ENCODE measurements at places on chromosomes 2 and 18.
A peak's percentile ranks its signal among the peaks of the same experiment; 100 is the strongest.

DNA sequence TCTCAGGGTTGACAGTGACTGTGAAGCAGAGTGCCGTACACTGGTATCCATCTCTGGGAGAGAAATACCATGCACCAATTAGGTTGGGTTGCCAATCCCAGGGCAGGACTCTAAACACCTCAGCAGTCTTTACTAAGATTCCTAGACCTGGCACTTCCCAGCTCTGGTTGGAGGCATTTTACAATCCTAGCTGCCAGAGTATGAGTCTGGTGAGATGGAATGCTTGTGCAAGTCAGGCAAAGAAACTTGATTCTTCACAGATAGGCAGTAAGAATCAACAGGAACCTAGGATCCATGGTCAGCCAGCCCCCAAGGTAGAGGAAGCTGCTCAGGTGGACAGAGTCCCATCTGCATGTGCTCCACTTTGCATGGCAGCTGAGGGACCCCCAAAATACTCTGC lies 6.0 kb upstream of the UGT1A5 start:
- DNase-seq: no peak

DNA sequence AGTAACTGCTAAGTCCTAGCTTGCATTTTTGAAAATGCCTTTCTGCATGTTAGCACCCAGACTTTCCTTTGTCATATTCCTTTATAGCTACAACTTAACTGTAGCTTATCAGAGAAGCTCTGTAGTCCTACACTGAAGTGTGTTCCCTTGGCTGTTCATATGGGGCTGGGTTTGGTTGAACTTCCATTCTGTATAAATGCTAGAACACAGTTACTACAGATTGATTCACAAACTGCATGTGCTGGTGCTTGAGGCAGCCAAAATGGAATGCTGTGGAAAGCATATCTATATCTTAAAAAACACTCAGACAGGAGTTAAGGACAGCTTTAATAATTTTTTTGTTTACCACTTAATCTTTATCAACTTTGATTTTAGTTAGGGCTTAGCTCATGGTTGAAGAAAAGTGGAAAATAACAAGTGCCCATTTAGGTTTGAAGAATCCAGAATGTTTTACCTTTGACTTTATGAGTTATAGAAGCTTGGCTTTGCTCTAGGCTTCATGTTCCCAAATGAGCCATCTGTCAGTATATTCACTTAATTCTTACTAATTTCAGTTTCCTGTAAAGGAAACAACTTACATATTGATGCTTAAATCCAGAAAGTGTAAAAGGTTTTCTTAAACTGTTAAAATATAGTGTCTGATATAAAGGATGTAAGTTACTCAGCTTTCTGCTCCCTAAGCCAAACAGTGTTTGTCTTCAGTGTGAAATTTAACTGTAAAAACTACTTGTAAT lies 148.9 kb downstream of the AGPS start:
- DNase-seq: no peak

- DNase-seq: no peak
Observed at GRCh38 chr2:212649646-212650045, 111.0 kb upstream of the ERBB4 start.

DNA sequence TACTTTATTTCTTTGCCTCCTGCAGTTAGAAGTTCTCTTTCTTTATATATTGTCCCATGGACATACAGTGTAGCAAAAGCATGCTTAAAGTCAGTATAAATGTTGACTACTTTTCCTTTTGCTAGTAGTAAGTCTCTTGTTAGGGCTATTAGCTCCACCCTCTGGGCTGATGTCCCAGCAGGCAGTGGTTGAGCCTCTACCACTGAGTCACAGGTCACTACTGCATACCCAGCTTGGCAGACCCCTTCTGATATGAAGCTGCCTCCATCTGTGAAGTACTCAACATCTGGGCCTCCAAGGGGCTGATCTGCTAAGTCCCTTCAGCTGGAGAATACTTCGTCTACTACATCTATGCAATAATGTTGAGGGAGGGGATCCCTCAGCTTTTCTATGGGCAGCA lies 61.0 kb upstream of the SLC35G4 start:
- no peak for DNase-seq

- no peak for DNase-seq
Observed at GRCh38 chr2:224881846-224882245, 160.4 kb downstream of the DOCK10 start.

DNA sequence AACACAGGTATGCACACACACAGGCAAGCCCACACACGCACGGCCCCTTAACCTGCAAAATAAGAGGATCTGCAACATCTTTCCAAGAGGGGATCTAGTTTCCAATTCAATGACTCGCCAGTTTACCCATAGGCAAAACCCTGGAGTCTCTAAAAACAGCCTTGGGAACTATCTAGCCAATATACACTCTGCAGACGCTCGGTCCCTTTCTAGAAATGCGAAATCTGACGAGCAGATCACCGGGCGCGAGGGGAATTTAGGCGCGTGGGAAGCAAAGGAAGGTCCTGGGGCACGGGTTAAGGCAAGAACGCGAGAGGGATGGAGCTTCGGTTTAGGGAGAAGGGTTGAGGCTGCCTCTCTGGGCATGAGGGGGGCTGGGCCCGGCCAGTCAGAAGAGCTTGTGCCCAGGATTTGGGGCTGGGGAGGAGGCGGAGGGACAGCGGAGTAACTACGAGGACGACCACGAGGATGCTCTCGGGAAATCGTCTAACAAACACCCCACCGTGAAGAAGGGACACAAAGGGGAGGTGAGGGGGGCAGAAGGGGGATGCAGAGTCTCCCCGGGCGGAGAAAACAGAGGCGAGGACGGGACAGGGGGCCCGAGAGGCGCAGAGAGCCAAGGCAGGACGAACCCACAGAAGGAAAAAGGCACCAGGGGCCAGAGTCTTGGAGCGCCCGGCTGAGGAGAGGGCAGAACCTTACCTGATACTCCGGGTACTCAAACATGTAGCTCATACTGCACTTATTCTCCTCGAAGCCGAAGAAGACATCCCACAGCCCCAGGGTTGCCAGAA lies 542 bp downstream of the PGAP1 start:
- no peak for DNase-seq

GRCh38 chr2:6917071-6917760 lies at the start of gene RNF144A:
Gene RNF144A, plus strand, starts transcription at chr2:6917412. Its CDS starts 79,515 bp downstream, at chr2:6996927.
- DNase-seq: peak; percentile 35

- DNase-seq: no peak
Observed at GRCh38 chr2:157946919-157947557, 70.9 kb upstream of the ACVR1 start.

DNA sequence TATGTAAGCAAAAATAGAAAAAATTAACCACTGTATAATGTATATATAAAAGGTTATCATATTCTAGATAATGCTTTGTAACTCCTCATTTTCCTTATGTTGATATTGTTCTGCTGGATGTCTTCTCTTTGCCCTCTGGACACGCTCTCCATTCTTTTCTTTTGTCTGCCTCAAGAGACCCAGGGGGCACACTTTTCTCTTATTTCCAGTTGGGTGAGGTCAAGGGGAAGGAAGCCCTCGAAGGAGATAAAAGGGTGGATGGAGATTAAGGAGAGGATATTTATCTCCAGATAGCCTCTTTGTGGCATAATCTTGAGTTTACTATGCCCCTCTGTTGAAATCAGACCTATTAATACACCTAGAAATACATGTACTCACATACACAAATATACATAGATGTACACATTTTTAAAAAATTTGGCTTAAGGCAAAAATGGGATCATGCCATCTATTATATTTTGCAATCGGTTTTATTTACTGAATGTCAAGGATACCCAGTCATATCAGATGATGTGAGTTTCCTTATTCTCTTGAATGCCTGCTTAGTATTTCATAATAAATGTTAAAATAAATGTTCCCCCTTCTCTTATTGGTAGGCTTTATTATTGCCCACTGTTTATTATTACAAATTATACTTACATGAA lies 65.3 kb downstream of the LCLAT1 start:
- no peak for DNase-seq

DNA sequence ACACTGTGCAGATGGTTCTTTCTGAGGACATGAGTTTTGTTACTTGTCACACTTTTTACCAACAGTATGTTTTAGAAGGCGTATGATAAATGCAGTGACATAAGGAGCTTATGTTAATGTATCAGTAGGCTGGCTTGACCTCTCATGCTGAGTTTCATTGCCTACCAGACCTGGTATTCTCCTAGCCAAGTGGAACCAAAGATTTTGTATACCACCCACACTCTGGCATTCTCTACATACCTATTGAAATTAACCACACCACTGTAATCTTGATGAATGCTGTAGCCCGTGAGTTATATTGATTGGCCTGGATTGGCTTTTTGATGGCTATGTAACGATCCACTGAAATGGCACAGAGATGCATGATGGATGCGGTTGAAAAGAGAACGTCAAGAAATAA lies 11.4 kb downstream of the HTR2B start:
- no peak for DNase-seq

DNA sequence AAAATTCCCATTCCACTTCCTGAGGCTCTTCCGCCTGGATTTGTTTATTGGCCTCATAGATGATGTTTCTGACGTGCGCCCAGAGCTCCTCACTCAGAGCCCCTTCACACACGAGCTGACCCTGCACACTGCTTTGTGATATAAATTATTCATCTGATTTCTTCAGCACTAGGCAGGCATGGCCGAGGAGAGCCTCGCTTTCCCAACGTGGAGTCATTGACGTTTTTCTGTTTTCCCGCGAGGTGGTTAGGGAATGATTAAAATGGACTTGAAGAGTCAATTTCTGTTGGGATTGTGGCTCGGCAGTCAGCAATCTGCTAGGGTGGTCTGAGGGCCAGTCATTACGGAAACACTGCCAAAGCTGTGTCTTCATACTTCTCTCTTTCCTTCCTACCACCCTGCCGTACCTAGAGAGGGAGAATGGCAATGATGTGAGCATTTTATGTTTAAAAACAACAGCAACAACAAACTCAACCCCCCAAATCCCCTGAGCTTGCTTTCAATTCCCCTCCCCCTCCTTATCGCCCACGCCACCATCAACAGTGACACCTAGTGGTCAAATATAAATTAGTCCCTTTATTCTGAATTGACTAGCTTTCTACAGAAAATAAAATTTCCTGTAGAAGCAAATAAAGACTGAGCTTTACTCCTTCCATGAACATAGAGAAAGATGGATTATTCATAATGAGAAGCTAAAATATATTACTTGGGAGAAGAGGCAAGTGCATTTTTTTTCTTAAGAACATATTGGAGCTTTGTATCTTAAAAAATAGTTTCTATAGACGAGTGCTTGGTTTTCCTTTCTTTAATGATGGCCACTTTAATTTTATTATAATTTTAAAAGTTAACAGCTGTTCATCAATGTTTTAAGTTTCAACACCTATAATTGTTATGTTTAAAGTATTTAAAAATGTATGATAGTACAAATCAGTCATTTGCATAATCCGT lies 285.1 kb downstream of the MTX2 start:
- DNase-seq: peak; percentile 13

GRCh38 chr2:48343154-48343553 lies 186.8 kb upstream of the STON1 start:
- no peak for DNase-seq

GRCh38 chr18:3898861-3899613 lies 449.1 kb downstream of the TGIF1 start:
- no peak for DNase-seq

DNA sequence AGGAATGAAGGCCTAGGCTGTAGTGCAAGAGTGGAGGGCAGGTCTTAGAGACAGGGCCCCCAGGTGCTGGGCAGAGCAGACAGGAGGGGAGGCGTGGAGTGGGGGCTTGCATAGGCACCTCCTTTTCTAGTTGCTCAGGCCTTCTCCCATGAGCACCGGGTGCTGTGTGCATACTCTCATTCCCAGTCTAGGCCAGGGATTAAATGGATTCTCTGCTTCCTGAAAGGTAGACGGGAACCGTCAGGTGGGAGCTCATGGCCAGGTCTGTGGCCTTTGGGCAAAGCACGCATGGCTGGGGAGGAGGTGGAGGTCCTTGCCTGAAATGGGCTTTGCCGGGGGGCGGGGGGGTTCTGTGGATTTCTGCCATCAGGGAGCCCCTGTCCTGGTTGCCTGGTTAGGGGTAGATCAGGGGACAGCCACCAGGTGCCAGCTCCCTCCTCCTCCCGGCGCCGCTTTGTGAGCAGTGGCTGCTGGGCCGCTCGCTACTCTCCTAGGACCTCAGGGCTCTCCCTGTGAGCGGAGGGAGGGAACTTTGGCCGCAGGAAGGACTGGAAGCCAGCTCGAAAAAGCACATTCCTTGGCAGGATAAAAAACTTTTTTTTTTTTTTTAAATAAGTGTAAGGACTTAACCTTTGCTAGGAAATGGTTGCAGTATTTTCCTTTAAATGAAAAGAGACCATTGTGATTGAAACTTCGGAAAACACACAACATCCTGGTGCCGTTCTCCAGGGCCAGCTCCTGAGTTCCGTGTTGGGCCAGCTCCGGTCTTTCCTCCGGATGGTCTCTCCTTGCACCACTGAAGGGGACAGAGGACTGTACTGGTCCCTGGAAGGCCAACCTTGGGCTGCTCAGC lies 82.8 kb upstream of the HAAO start:
- no peak for DNase-seq

DNA sequence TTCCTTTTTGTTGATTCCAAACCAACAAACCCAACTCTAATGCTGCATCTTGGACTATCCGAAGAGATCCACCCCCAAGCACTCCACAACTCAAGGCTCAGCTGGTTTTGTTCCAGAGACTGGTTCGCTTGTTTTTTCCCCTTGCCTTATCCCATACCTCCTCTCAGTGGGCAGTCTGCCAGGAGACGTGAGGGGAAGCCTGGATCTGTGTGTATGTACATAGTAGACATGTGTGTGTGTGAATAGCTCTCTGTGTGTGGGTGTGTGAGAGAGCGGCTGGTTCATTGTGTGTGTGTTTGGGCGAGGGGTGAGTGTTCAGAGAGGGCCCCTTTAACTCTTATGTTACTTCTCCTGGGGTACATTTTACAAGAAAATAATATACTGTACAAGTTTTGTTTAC lies 94.4 kb downstream of the NRP2 start:
- DNase-seq: no peak

DNA sequence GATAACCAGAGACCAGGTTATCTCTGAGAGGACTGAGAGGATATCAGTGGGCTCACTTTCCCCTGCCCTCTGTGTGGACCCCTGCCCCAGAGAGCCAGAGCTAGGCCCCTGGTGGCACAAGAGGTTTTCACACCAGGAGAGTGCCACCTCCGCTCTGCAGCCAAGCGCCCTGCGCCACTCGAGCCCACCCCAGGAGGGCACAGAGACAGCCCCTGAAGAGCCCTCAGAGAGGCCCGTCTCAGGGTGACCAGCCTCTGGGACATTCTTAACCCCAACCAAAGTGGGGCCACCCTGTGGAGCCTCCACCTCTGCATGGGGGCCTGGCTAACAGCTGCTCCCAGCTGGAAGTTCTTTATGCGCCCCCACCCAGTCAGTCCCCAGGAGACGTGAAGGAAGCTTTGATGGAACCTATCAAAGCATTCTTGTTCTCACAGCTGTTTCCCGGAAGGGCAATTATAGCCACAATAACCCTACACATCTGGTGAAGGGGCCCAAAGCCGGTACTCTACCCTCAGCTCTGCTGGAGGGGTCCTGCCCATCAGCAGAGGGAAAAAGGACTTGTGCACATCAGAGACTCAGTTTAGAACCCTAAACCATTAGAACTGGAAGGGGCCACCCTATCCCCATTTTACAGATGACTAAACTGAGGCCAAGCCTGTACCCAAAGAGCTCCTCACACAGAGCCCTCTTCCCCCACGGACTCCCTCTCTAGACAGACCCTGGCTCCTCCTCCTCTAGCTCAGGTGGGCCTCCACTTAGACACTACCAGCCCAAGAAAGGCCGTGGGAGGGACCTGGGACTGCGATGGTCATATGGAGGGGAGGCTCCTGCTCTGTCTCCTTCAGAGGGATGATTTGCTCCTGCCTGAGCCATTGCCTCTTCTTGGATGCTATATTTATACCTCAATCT lies 101.1 kb downstream of the ZFP36L2 start:
- no peak for DNase-seq

Measured in GDM1 (cell line).